ENCODE measurements at places on chromosomes 12 and 14.

DNA sequence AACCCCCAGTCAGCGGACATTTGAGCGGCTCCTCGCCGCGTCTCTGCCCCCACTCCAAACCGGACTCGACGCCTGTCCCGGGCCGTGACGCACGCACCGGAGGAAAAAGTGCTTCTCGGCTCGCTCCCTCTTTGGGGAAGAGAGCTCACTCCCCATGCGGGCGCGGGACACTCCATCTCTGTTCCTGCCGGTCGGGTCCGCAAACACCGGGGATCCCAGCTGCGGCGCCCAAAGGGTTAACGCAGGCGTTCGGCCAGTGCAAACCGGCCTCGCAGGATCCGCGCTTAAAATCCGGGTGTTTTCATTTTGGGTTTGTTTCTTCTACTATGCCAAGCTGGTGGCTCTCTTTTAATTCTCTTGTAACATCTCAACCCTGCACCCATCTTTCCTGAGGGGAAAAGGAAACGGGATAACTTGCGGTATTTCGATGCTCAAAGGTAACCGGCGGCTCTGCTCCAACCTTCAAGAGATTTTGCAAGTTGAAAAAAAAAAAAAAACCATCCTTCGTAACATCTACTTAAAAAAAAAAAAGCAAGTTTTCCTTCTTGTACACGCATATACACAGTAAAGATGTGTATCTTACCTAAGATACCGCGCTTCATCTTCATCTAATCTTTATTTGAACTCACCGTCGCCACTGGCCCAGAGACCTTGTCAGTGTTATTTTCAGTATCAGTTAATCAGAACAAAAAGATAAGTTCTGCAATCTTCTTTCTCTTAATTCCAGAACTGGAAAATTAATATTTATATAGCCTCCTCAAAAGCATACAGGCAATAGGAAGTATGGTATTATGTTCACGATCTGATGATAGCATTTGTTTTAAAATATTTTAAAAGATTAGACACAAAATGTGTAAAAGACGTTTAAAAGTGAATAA lies 1.6 kb upstream of the ATP2B1 start:
- DNase-seq: peak; percentile 2

GRCh38 chr12:67288561-67288960 lies 19.4 kb downstream of the CAND1 start:
- no peak for DNase-seq

- no peak for DNase-seq
Measured at GRCh38 chr12:17680220-17680619, 409.8 kb downstream of the RERGL start.

- DNase-seq: peak; percentile 11
Measured at GRCh38 chr12:110245369-110245772, 35.7 kb upstream of the ATP2A2 start.

GRCh38 chr12:3446653-3447270 lies 44.2 kb upstream of the PRMT8 start:
- DNase-seq: no peak

GRCh38 chr12:123227581-123228258 lies 5.2 kb downstream of the MPHOSPH9 start:
- no peak for DNase-seq

DNA sequence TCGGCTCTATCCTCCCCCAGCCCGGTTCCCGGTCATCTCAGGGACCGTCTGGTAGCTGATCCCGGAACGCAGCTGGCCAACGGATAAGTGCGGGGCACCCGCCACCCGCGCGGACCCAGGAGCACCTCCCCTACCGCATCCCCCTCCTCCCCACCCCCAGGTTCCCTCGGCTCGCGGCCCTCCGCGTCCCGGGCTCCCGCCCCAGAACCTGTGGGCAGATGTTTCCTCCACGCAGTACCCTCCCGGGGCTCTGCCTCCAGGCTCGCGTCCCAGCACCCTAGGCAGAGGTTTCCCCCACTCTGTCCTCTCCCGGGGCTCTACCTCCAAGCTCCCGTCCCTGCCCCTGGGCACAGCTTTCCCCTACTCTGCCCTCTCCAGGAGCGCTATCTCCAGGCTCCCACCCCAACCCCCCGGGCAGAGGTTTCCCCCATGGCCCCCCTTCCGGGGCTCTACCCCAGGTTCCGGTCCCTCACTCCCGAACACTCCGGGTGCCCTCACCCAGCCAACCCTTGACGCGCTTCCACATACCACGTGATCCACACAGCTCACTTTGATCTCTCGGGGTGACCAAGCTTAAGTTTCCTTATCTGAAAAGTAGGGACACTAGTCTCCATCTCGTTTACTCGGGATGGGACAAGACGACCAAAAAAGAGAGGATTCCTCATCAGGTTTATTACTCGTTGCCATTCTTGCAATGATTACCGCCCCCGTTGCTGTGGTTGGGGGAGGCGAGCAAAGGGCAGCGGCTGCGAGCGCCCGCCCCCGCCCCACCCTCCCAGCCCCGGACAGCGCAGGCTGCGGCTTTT lies at the start of gene CCDC38:
Gene CCDC38 (minus strand): TSS at position 91 of the 806 bp plus-strand sequence. CDS start 6,105 bp downstream, outside the sequence.
- DNase-seq: peak; percentile 73

GRCh38 chr12:112199136-112199535 lies 73.8 kb downstream of the TRAFD1 start:
- no peak for DNase-seq

DNA sequence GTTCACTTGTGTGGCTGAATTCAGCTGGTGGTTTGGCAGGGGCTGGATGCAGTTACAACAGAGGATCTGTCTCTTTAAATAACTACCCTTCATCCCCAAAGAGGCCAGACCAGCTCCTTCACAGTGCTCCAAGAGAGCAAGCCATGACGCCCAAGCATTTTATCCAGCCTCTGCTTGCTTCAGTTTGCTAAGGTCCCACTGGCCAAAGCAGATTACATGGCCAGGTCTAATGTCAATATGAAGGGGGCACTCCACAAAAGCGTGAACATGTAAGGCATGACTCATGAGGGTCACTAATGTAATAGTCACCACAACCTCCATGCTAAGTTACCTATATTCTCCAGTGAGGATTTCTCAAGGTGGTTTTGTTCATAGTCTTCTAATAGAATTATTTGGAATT lies 62.9 kb downstream of the MARK3 start:
- no peak for DNase-seq

DNA sequence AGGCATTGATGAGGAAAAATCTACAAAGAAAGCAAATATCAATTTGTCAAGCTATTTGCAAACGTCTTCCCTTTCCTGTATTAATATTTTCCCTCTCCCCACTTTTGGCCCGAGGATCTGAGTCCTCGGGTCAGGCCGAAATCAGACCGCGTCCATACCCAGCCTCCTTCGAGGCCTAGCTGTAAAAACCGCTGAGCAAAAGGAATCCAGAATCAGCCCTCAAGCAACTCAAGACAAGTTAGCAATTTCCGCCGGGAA lies 353 bp upstream of the MAPK1IP1L start:
- no peak for DNase-seq

DNA sequence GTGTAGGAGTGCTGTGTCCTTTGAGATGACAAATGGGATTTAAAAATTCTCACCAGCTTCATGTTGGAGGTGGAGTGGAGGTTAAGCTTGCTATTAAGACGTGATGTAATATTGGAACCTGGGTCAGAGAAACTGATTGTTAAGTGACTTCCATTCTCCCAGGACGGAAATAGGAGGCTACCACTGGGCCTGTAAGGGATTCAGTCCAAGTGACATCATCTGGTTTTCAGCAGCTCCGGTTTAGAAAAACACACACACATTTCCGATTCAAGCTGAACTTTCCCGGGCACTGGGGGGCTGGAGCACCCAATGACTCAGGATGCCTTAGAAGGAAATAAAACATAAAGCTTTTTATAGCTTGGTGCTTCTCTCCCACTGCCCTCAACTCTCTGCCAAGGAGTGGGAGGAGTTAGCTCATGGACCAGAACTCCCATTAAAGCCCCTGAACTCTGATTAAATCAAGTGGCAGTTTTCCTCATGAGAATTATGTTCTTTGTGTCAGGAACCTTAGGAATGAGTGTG lies 12.4 kb downstream of the CALM1 start:
- no peak for DNase-seq

- no peak for DNase-seq
Measured at GRCh38 chr14:104388541-104389325, 190.8 kb upstream of the C14orf180 start.

DNA sequence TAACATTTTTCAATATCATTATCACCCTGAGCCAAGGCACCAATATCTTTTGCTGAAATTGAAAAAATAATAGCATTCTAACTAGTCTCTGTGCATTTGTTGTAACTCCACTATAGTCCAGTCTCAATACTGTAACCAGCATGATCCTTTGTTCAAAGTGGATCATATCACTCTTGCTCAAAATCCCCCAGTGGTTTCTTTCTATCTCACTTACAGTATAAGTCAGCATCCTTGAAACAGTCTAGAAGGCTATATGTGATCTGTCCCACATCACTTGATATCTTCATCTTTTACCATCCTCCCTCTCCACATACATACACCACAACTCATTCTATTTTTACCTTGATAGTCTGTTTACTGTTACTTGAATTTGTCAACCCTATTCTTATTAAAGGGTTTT lies 435.7 kb downstream of the CCER1 start:
- DNase-seq: no peak

DNA sequence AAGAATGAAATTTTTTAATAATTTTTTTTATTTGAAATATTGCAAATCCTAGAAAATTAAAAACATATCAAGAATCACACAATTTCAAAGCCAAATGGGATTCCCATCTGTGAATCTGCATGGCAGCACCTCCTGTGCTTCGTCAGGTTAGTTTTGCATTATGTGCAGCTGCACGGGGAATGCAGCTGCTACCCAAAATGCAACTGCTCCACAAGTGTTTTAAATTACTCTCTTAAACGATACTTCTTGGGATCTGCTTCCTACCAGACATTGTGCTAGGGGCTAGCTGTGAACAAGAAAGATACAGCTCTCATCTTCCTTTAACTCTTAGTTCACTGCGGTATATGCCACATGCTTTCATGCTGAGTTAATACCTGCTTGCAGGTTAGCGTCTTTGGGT lies 154.2 kb downstream of the CRADD start:
- no peak for DNase-seq

- DNase-seq: no peak
Measured at GRCh38 chr12:40903040-40903439, 210.8 kb downstream of the CNTN1 start.

DNA sequence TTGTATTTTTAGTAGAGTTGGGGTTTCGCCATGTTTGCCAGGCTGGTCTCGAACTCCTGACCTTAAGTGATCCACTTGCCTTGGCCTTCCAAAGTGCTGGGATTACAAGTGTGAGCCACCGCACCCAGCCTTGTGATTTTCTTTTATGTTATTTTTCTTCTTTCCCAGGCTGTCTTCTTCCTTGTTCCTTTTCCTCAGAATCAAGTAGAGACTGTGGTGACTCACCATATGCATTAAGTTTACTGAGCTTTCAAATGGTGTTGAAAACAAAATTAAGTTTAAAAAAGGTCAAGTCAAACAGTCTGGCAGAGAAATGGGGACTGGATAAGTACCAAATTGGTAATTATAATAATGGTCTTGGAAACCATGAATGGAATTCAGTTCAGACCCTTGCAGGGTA lies 5.7 kb downstream of the ARPC3 start:
- no peak for DNase-seq

DNA sequence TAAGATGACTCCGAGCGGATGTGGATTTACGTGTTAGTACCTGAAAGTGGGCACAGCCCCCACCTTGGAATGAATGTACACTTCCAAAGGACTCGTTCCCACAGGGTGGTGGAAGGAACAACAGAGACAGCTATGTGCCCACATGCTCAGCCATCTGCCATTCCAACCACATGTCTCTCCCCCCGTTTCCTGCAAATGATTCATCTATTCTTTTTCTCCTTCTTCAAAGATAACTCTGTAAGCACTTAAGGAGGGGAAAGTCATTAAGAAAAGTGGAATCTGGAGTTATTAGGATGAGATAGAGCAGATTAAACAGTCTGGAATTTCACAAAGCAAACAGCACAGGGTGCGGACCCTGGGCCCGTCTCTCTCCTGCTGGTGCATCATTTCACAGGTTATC lies 18.5 kb upstream of the DUSP6 start:
- DNase-seq: no peak

DNA sequence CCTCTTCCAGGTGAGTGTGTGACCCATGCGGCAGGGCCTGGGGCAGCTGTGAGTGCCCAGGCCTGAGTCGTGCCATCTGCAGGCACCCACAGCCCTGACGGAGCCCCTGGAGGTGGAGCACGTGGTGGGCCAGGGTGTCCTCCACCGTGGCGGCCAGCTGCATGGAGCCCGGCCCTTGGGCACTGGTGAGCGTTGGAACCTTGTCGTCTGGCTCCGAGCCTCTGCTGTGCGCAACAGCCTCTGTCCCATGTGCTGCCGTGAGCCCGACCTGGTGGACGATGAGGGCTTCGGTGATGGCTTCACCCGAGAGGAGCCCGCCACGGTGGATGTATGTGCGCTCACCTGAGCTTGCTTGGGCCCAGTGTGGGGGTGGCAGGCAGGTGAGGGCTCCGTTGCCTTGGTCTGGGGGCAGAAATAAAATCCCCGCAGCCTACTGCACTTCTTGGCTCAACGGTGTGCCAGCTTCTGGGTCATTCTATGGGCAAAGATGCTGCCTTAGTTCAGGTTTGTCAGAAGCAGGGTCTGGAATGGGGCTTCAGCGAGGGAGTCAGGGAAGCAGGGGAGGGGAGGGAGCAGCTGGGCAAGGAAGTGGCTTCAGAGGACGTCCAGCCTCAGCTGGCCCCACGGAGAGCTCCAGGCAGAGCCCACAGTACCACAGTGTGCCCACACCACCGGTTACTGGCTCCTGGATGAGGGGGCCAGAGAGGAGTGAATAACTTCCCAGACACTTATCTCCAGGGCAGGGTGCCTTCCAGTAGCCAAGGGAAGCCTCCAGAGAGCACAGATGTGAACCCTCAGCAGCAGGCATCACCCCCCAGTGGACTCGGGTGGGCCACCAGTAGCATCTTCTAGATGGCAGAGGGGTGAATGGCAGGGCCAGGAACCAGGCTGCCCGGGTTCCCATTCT lies 1.2 kb upstream of the ARL6IP4 start:
- DNase-seq: no peak

GRCh38 chr14:87783071-87783470 lies 209.9 kb downstream of the GALC start:
- DNase-seq: no peak

DNA sequence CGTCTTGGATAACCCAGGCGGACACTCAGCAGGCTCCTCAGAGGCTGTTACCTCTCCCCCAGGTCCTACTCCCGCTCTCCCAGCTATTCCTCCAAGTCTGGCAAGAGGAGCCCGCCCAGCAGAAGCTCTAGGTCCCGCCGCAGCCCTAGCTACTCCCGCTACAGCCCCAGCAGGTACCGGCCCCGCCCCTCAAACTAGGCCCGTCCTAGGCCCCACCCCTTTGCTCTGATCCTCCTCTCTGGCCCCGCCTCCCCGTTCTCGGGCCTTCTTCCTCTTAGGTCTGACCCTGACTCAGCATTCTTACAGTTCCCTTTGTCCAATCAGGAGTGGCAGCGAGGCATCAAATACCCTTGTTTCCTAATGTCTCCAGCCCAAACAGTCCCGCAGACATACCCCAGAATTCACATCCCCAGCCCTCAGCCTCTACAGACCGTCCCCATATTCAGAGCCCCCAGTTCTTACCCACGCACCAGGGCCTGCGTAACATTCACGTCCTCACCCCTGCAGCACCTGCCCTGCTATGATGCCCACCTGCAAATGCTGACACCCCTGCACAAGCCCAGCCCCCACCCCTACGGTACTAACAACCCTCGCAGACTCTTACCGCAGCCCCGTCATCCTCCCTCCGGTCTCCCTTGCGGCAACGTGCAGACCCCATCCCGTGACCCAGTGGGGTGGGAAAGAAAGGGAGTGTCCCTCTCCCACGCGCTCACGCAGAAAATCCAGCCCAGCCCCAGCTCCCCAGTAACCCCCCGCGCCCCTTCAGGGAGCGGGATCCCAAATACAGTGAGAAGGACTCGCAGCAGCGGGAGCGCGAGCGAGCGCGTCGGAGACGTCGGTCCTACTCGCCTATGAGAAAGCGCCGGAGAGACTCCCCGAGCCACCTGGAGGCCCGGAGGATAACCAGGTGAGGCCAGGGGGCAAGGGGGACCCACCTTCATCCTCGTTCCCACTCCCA lies 25.0 kb upstream of the HSPB8 start:
- DNase-seq: no peak
